Brain pericyte (primary cell): ENCODE measurements at places on chromosomes 5 and 9.
A peak's percentile ranks its signal among the peaks of the same experiment; 100 is the strongest.

GRCh38 chr5:147509041-147509709, 693 bp downstream of the DPYSL3 start:
- DNase-seq = no peak

DNA sequence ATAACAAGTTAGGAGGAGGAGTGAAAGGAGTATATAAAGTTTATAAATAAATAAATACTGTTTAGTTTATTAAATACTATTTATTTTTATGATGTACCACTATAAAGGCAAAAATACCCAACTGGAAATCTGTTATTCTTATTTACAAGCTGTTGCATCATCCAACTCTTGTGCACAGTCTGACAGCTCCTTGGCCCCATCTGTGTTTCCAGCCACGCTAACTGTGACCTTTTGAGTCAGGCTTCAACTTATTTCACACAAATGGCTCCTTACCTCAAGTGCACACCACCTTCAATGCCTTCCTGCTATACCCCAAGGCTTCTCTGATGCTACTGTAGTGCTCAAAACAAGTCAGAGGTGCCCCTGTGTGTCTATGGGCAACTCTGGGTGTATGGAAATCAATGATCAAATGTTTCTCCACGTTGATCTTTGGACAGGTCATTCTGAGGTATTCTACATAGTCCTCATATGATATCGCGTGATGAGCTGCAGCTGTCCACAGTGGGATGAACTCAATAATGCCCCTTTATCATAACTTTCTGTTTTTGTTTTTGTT, 303.2 kb upstream of the GRAMD2B start:
- no peak for DNase-seq

- DNase-seq = no peak
These were observed 140.8 kb upstream of the TRPC7 start for GRCh38 chr5:136506131-136506530.

- no peak for DNase-seq
These were observed 39.7 kb downstream of the PCSK5 start for GRCh38 chr9:75930190-75930589.

- DNase-seq = no peak
These were observed 93.5 kb upstream of the SMIM23 start for GRCh38 chr5:171692107-171692506.

DNA sequence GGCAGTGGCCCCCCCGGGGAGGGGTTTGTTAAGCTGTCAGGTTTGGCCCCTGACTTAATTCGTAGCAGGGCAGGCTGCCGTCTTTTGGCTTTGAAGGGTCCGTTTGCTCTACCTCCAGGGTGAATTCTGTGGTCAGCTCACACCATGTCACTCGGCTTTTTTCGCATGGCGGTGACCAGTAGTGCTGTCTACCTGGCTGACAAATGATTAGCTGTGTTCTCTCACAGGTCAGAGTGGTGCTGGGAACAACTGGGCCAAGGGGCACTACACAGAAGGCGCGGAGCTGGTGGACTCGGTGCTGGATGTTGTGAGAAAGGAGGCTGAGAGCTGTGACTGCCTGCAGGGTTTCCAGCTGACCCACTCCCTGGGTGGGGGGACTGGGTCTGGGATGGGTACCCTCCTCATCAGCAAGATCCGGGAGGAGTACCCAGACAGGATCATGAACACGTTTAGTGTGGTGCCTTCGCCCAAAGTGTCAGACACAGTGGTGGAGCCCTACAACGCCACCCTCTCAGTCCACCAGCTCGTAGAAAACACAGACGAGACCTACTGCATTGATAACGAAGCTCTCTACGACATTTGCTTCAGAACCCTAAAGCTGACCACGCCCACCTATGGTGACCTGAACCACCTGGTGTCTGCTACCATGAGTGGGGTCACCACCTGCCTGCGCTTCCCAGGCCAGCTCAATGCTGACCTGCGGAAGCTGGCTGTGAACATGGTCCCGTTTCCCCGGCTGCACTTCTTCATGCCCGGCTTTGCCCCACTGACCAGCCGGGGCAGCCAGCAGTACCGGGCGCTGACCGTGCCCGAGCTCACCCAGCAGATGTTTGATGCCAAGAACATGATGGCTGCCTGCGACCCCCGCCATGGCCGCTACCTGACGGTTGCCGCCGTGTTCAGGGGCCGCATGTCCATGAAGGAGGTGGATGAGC, 1.4 kb downstream of the TUBB4B start:
- no peak for DNase-seq

DNA sequence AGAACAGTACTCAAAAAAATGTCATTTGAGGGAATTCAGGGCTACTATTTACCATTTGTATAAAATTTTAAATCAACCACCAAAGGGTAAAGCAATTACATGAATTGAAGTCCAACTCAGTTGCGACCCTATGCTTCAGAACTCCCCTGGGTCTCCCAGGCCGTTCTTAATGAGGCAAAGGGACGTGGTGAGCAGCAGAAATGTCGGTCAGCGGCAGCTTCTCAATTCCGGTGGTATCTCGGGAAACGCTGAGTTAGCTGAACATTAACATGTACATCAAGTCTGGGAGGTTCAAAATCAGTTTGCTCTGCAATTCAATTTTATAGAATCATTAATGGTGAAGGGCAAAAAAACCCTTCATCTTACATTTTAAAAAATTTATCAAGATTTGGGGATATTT, 173.2 kb downstream of the DIRAS2 start:
- DNase-seq = no peak

GRCh38 chr9:6960777-6961176, 203.0 kb downstream of the KDM4C start:
- DNase-seq = no peak

GRCh38 chr5:4189317-4189716, 593.7 kb downstream of the IRX1 start:
- DNase-seq = no peak

- no peak for DNase-seq
These were observed 184.0 kb downstream of the GOLPH3 start for GRCh38 chr5:31990081-31990650.

DNA sequence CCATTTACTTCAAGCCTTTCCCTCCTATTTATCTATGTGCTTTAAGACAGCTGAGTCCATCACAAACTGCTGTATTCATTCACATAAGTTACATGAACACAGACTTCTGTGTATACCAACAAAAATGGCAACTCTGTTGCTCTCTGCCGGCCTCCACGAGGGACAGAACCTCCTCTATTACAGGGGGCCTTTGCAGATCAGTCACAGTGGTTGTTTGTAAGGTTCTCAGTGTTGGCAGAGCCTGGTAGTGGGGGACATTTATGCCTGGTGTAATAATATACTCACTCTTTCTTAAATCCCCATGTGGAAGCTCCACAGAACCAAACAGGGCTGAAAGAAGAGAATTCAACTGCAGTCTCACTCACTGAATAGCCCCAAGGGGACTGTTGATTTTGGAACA, 76.5 kb downstream of the SLC1A1 start:
- no peak for DNase-seq

DNA sequence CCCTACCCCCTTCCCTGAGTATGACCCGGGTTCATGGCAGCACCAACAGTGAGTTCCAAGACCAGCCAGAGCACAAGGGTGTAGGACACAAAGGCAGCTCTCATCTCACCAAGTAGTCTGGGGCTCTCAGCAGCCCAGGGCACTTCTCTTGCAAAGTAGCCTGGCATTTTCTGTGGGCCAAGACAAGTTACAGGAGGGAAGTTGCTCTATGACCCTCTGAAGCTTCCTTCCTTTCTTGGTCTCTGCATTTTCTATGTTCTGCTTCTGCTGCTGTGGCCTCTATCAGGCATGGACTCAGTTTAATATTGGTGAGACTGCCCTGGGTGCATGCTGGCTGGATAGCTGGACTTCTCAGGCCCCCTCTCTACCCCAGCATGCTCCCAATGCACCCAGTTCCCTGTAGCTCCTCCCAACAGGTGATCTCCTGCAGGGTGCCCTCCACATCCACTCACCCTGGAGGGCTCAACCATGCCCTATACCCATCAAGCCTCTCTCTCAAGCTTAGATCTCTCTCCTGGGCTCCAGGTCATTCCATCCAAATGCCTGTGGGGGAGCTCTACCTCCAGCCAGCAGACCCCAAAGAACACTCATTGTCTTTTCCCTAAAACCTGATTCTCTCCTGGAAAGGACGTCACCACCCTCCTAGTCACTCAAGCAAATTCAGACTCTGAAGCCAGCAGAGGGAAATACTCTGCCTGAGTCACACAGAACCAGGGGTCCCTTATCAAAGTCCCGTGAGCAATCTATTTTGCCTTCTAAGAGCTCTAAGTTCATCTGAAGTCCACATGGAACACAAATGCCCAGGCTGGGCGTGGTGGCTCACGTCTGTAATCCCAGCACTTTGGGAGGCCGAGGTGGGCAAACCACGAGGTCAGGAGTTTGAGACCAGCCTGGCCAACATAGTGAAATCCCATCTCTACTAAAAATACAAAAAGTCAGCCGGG, 13.8 kb downstream of the TBC1D2 start:
- no peak for DNase-seq

DNA sequence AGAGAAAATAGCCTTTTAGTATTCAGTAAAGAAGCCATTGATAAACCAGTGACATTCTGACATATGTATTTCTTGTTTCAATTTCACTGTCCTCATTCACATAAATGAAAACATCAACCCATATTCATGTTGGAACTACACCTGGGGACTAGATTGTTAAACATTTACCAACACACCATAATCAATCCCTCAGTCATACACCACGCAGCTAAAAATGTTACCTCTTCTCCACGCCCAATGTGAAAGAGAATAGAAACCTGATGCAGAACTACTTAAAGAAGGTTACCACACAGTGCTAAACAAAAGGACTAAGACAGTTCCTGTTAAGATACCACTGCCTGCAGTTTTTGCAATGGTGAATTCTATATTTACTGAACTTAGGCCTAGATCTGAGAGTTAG, 518.9 kb downstream of the PRELID2 start:
- no peak for DNase-seq

- DNase-seq = no peak
These were observed 264.3 kb upstream of the PANK3 start for GRCh38 chr5:168843277-168844015.

GRCh38 chr9:83628540-83628939, 5.6 kb downstream of the IDNK start:
- no peak for DNase-seq

DNA sequence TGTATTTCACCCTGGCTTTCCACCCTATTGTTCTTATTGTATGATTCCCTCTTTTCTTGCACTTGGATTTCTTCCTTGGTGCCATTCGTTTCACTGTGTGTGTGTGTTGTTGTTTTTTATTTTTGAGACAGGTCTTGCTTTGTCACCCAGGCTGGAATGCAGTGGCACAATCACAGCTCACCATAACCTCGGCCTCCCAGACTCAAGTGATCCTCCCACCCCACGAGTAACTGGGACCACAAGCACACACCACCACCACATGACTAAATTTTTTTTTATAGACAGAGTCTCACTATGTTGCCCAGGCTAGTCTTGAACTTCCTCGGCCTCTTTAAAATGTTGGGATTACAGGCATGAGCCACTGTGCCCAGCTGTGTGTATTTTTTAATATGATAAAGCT, 72.0 kb downstream of the MLLT3 start:
- no peak for DNase-seq

DNA sequence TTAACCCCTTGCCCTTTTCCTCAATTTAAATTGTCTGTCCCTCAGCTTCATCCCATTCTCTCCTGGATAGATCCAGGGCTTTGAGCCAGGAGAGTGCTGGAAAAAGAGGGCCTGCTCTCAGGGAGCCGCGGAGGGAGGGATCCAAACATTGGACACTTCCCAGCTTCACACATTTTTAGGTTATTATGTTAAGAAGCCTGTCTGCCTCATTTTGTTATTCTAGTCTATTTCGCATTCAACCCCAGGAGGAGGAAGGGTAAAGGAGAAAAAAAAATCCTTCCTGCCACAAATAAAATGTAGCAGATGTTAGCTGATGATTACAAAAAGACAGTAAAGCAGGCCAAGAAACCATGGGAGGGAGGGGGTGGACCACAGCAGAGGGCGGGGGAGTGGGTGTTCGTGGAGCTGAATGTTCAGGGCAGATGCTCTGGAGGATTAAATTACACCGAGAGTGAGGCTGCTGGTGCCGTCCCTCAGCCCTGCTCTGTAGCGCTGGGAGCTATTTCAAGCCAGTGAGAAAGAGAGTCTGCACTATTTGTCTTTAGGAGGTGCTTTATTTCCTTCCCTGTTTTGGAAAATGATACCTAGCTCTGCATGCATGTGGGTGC, 60.6 kb upstream of the ZFR start:
- peak; percentile 91 for DNase-seq

DNA sequence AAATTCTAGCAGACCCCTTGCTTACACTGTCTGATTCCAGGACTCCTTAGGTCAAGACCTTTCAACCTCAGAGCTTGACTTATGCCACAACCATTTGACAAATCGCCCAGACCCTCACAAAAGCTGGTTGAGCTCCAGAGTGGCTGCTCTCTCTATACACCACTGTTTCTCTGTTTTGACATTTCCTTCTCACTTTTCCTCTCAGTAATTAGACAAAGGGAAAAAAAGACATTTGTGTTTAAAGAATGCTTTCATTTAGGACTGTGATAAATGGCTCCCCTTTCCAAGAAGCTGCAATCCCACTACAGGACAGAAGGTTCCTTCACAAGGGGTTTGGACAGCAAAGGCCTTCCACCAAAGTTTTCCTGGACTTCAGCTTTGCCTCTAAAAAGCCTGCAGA, 601.3 kb downstream of the NR2F1-AS1 start:
- no peak for DNase-seq

- DNase-seq = peak; percentile 24
These were observed 285.9 kb downstream of the ARL15 start for GRCh38 chr5:54024466-54024865.

GRCh38 chr9:92432350-92432749, 8.1 kb upstream of the OMD start:
- no peak for DNase-seq

GRCh38 chr9:133725886-133726285, 12.3 kb downstream of the SARDH start:
- no peak for DNase-seq

GRCh38 chr5:112708103-112708622, 29.5 kb upstream of the APC start:
- no peak for DNase-seq

GRCh38 chr5:148788636-148789035, 37.8 kb upstream of the ADRB2 start:
- no peak for DNase-seq

DNA sequence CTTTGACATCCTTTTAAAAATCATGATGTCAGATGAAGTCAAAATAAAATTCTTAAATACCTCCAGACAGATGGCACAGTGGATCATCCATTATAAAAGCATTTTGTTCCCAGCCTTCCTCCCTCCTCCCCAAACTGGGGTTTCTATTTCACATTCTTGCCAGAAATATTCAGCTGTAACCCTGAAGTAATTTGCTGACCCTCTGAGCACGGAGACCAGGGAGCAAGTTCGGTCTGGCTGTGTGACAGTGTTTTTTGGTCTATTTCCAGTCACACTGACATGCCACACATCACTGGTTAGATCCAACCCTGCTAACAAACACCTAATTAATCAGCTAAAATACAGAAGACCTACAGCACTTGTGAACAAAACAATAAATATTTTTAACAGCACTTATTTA, 126.2 kb upstream of the DMRT1 start:
- DNase-seq = no peak

DNA sequence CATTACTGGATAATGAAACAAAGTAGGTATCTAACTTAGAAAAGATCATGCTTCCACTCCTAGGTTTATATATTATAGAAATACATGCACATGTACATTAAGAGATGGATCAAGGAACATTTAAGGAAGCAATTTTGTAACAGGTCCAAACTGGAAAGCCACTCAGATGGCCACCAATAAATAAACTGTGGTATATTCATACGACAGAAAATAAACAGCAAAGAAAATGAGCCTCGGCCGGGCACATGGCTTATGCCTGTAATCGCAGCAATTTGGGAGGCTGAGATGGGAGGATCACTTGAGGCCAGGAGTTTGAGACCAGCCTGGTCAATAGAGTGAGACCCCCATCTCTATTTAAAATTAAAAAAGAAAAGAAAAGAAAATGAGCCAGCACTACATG, 25.6 kb downstream of the CEMIP2 start:
- no peak for DNase-seq
